Activated CD8-positive, alpha-beta memory T cell treated with anti-CD3 and anti-CD28 coated beads for 24 hours (primary cell): ENCODE measurements at places on chromosomes 1 and 21.
A peak's percentile ranks its signal among the peaks of the same experiment; 100 is the strongest.

GRCh38 chr1:14873677-14874076, 275.2 kb downstream of the KAZN start:
- no peak for DNase-seq

GRCh38 chr1:43729816-43730463, 22.6 kb downstream of the ST3GAL3 start:
- DNase-seq = no peak

DNA sequence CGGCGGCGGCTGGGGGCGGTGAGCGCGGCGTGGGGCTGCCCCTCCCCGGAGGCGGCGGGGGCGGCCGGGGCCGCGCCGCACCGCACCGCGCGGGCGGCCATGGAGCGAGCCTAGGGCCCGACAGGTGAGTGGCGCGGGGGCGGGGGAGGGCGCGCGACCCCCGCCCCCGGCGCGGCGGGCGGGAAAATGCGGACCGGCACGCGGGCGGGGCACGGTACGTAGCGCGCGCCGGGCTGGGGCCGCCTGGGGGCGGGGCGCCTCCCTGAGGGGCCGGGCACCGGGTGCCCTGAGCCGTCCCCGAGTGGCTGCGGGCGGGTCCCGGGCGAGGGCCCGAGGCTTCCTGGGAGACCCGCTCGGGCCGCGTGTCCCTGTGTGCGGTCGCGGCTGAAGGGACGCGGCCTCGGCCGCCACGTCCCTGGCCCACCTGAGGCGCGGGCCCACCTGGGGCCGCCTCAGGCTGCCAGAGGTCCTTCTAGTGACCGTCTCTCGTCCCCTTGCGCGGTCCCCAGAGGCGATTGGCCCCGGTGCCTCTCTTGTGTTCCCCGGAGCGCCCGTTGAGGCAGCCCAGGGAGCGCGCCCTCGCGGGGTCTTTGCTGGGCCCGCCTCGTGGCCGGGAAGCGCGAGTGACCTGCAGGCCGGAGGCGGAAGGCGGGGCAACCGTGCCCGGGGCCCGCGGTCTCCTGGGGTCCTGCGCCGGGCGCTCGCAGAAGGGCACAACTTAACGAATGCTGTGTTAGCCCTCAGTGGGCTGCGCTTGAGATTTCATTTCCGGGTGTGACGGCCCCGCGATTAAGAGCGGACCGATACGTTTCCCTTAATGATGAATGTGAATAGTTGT, 500 bp downstream of the FAM20B start:
- DNase-seq = peak; percentile 89

- no peak for DNase-seq
Observed at GRCh38 chr1:179121159-179121938, 39.5 kb downstream of the TOR3A start.

GRCh38 chr1:156862997-156863599, 2.4 kb downstream of the NTRK1 start:
- no peak for DNase-seq

- no peak for DNase-seq
Observed at GRCh38 chr21:31786164-31786920, 54.4 kb upstream of the SCAF4 start.

DNA sequence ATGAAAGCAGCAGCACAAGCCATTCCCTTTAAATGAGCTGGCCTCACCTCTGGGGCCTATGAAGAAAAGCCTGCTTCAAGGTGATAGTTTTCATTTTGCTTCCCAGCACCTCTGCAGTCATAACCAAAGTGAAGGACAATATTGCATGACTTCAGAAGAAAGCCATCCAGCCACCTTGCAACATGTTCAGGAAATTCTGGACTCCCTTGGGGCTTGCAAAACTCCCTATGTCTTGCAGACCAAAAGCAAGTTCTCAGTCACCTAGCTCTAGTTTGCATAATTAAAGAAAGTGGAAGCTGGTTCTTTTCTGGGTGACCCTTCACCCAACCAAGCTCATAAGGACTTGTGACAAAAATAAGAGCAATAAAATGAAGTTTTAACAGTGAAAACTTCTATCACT, 87.6 kb downstream of the GFI1 start:
- DNase-seq = no peak
